CD8-positive, alpha-beta T cell (primary cell): ENCODE measurements at places on chromosomes 4 and X.

DNA sequence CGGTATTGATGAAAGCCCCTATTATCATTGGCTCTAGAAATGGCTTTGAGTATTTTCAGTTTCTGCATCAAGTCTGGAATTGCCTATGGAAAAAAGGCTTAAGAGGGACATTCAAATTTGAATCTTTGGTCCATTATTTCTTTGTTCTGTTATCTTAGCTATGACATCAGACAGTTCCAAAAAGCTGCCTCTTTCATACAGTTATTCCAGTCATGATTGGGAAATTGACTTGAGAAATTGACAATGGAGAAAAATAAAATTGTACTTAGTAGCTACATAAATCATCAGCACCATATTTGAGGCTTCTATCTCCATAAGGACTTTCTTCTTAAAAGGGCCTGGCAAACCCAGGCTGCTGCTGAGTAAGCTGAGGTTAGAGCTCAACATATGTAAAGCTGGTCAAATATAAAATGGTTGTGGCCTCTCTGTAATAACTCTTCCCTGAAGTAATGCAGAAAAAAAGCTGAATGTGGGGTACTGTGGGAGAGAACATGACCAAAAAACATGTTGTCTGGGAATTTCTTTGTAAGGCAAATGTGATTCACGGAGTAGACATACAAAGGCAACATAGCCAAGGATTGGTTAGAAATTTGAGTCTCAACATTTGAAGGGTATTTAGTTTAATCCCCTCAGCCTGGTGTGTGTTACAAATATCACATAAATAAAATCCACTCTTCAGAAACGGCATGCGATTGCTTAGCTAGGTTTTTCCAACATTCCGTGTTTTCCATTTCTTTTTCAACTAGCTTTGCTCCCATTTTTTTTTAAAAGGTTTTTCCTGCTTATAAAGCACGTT lies 100.9 kb downstream of the LNX1 start:
- no peak for DNase-seq

DNA sequence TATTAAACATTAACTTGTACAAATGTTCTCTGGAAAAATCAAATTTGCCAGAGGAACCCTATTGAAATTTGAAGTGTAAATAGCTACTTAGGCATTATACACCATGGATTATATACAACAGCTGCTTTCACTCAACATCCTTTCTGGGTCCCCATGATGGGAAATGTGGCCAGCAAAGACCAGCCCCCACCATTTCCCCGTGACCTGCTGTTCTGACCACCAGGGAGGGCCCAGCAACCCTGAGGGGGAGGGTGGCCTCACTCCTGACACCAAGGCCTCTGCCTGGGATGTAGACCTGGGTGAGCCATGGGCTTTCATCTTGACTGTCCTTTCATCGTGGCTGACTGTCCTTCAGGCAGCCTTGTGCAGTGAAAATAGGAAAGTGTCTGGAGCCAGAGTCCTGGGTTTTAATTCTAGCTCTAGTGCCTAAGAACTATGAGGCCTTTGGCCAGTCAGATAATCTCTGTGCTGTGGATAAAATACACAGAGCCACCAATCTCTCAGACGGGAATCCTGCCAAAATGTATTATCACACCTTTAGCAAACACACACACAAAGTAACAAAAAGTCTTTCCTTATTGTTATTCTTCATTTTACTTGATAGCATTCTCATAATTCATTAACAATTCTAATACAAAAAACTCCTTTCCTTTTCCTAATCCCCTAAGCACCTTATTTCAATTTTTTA lies 45.1 kb downstream of the NR3C2 start:
- no peak for DNase-seq

DNA sequence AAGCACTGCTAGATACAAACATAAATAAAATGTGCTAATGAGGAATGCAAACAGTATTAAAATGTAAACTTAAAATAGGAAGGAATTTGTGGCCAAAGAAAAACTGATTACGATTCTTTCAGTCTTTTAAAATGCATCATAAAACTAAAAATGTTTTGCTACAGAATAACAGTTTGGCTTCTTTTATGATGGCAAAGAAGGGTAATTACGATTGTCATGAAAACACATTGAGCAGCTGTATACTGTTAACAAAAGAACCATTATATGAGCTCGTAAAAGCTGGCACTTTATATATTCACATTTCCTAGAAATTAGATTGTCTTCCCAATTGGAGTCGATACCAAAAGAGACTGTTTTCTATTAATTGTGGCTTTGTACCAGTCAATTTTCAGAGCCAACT lies 290.4 kb downstream of the NR3C2 start:
- no peak for DNase-seq

DNA sequence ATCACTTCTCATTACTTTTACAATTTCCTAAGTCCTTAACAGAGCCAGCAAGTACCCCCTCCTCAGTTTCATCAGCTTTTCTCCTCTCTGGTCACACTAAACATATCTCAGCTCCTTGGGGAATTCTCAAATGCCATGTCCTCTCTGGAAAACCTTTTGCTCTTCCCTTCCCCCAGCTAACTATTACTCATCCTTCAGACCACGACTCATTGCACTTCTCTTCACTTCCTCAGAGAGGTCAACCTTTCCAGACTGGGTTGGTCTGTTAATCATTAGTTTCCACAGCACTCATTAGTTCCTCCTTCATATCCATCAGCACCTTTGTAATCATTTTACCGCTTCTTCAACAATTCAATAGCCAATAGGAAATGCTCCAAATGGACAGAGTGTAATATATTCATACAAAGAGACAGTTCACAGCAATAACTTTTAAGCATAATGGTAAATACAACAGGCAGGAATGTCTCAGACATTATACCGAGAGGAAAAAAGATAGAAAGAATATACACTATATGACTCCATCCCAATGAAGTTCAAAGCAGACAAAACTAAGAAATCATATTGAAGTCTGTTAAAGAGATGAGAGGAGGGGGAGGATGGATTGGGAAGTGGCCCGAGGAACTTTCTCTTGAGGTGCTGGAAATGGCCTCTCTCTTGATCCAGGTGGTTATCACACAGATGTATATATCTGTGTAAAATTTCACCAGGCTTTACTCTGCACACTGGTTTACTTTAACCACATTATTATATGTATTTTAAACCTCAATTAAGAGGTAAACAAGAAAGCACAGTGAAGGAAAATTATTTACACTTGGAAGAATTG lies 39.6 kb downstream of the DDX60L start:
- no peak for DNase-seq

GRCh38 chr4:7788694-7789425 lies 150.8 kb downstream of the AFAP1 start:
- no peak for DNase-seq

- no peak for DNase-seq
Measured at GRCh38 chrX:154017766-154018517, 1.8 kb downstream of the IRAK1 start.

- DNase-seq, result no peak
Measured at GRCh38 chr4:95190751-95191436, 357.9 kb downstream of the UNC5C start.

DNA sequence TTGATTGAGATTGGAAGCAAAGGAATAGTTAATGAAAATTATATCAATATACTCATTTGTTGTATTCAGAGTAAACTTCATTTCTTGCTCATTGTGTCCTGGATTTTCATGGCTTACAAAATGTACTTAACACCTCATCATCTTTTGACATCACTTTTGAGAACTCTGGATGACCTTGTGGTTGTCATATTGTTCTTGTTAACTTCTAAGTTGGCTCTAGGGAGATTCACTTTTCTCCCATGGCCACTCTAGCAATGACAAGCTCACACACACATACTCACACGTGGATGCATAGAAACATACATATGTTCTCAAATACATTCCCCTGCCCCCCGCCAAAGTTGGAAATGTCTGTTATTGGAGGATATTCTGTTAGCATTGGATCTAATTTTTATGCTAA lies 15.3 kb downstream of the PHEX start:
- no peak for DNase-seq

DNA sequence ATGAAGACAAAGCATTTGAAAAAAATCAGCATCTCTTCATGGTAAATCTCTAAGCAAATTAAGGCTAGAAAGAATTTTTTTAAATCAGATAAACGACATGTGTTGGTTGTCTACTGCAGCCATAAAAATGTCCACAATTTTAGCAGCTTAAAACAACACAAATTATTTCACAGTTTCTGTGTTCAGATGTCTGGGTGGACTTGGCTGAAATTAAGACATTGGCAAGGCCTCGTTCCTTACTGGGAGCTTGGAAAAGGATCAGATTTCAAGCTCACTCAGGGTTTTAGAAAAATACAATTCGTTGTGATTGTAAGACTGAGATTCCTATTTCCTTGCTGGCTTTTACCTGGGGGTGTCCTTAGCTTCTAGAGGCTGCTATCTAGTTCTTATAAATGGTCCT lies 1470.6 kb downstream of the PCDH19 start:
- no peak for DNase-seq

- no peak for DNase-seq
Measured at GRCh38 chr4:160592258-160592657, 1489.4 kb downstream of the RAPGEF2 start.

- no peak for DNase-seq
Measured at GRCh38 chr4:7480423-7480822, 45.7 kb upstream of the PSAPL1 start.

DNA sequence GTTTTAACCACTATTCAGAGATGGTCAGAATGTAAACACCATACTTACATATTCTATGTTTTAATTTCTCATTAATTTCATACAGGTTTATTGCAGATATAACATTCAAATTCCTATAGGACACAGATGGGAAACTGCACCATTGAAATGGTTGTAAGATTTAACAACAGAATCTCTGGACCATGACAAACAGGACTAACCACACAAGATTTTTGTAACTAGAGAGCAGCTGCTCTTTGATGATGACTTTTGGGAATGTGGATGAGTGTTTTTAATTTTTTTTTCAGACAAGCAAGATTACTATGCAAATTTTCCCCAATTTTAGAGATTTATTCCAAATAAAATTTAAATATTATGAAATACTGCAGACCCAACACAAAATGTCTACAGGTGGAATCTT lies 610.2 kb downstream of the PCDH18 start:
- DNase-seq, result no peak

- no peak for DNase-seq
Measured at GRCh38 chr4:151783867-151784266, 23.1 kb upstream of the GATB start.

DNA sequence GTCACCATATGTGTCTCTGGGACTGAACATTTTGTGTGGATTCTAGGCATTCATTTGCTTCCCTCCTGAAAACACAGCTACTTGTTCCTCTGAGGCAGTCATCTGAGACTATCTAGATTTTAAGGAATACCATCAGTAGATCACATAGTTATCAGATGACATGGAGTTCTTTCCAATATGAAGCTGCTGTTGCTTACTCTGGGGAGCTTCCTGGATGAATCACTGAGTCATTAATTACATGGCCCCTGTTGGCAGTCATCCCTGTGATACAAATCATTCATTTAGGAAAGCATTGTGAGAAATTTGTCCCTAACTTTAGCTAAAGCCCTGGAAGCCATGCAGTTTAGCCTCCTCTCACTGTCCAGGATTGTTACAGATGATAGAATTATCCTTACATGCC lies 98.2 kb upstream of the ARSJ start:
- DNase-seq, result no peak

DNA sequence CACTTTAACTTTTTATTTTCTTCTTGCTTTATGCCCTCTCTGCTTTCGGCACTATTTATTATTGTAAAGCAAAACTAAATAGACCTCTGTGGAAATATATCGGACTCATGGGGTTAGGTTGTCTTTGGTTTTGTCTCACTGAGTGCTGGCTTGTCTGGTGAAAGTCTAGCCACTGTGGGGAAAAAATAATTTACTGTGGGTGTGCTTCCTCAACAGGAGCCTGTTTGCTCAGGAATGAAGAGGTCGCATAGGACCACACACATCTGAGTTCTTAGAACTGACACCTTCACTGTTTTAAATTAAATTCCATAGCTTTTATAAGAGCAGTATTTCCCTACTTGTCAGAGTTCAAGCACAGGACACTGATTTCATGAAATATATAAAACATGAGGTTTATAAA lies 103.0 kb upstream of the BMPR1B start:
- DNase-seq, result no peak

- DNase-seq, result no peak
Measured at GRCh38 chrX:72073633-72074032, 58.1 kb downstream of the RTL5 start.

DNA sequence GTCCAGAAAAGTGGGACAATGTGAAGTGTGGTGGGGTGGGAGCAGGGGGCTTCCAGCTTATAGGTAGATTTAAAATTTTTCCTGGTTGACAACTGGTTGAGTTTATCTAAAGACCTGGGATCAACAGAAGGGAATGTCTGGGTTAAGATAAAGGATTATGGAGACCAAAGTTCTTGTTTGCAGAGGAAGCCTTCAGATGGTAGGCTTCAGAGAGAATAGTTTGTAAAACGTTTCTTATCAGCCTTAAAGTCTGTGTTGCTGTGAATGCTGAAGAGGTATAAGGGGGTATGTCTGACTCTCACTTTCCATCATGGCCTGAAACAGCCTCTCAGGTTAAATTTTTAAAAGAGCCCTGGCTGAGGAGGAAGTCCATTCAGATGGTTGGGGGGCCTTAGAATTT lies 20.5 kb downstream of the MGST2 start:
- no peak for DNase-seq

GRCh38 chr4:58809948-58810347 lies 1699.8 kb upstream of the IGFBP7 start:
- DNase-seq, result no peak

DNA sequence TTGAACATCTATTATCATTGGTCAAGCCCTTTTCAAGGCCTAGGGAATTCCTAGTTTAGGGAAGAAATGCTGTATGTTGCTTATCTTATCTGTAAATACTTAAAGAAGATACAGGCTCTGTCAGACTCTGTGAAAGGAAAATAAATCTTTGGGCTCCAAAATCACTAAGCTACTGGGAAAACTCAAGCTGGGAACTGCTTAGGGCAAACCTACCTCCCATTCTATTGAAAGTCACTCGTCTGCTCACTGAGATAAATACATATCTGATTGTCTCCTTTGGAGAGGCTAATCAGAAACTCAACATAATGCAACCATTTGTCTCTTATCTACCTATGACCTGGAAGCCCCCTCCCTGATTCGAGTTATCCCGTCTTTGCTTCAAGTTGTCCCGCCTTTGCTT lies 108.6 kb upstream of the NDST4 start:
- DNase-seq, result no peak

DNA sequence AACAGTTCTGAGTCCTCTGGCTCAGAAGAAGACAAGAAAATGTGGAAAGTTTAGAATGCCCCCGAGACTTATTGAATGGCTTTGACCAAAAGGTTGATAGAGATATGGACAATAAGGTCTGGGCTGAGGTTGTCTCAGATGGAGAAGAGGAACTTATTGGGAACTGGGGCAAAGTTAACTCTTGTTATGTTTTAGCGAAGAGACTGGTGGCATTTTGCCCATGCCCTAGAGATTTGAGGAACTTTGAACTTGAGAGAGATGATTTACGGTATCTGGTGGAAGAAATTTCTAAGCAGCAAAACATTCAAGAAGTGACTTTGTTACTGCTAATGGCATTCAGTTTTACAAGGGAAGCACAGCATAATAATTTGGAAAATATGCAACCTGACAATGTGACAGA lies 1549.3 kb upstream of the ADGRL3 start:
- DNase-seq, result no peak
